ENCODE measurements at places on chromosomes 4 and X.
A peak's percentile ranks its signal among the peaks of the same experiment; 100 is the strongest.

DNA sequence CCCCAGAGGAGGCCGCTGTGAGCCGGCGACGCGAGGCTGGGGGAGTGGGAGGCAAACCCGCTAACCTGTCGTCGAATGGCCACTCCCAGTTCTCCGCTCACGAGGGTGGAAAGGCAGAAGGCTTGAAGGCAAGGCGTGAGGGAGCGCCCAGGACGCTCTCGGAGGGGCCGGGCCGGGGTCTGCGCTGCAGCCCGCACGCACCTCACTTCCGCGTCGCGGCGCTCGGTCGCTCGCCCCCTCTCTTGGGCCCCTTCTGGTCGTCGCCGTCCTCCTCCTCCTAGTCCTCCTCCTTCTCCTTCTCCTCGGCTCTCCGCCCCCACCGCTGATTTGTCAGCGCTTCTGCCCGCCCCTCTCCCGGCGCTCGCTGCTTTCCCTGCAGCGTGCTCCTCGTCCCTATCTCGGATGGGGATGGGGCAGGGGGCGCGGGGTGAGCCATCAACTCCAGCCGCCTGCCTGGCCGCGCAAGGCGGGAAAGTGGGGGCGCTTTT is at the start of gene SNCA:
Gene SNCA (minus strand): TSS at position 265 of the 488 bp plus-strand sequence. CDS start 1,494 bp downstream, outside the sequence.
- peak; percentile 57 for DNase-seq

- no peak for DNase-seq
Observed at GRCh38 chr4:88630756-88631155, 38.5 kb downstream of the HERC3 start.

DNA sequence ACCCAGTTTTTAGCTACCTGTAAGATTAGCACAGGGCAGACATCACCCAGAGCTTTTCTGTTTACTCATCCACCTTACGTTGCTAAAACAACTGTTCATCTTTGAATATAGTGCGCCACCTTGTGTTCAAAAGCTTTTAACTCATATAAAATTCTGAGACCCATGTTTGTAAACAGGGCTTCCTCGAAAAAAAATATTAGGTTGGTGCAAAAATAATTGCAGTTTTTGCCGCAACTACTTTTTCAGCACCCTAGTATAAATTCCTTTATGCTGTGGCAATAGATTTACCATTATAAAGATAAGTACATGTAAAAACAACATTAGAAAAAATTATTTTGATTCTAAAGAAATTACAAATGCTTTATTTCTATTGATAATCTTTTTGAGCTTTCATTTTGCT is 147.9 kb downstream of the LRBA start:
- DNase-seq = peak; percentile 72

GRCh38 chr4:70994387-70995099 is 1.1 kb downstream of the DCK start:
- DNase-seq = peak; percentile 7

GRCh38 chrX:129779747-129780146 is at the start of gene SASH3:
Gene SASH3, plus strand, starts transcription at chrX:129779949. Its CDS starts 149 bp downstream, at chrX:129780098.
- peak; percentile 52 for DNase-seq

- no peak for DNase-seq
Observed at GRCh38 chr4:18214411-18215055, 193.0 kb upstream of the LCORL start.
